MCF 10A (cell line): ENCODE measurements at places on chromosomes 7 and 10. TPM values are rescaled to one million over a fixed set of nuclear protein-coding genes. Genes with fewer than 3 reads are reported as not detected.

GRCh38 chr10:131857156-131858117 lies 43.4 kb upstream of the PPP2R2D start:
- H3K27me3 ChIP-seq, result peaks cover 23% of the 10 kb centered on the region
- no peaks in the 10 kb centered on the region for H3K4me1 ChIP-seq

Gene TFR2
- not detected in 2 replicates for total RNA-seq

DNA sequence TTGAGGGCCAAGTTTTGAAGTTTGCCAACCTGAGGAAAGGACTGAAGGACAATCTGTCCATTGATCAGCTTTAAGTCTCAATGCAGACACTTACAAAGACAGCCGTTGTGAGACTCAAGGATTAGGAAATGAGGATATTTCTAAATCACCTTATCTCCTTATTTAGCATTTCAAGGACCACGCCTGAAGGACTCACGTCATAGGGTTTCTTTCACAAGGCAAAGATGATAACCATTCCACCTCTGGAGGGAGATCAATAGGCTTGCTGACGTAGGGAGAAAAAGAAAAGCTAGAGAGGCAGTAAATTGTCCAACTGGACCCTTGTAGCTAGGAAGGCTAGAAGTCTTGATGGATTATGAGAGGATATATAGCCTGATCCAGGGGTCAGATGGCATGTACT lies 3.3 kb upstream of the ASB4 start:
- no peak for DNase-seq
- H3K4me3 ChIP-seq, result no peak overlapping the region
- no peaks in the 10 kb centered on the region for H3K36me3 ChIP-seq
- no peak overlapping the region for H3K27ac ChIP-seq
- H3K4me1 ChIP-seq, result no peaks in the 10 kb centered on the region

Gene INTS1
- 86.3 and 93.5 TPM in 2 replicates for total RNA-seq

GRCh38 chr7:1639532-1640175 lies 30.4 kb upstream of the ELFN1 start:
- no peaks in the 10 kb centered on the region for H3K4me1 ChIP-seq
- no peak overlapping the region for H3K27ac ChIP-seq
- peaks cover 6% of the 10 kb centered on the region for H3K36me3 ChIP-seq
- no peak overlapping the region for H3K4me3 ChIP-seq

- H3K4me3 ChIP-seq, result no peak overlapping the region
- H3K36me3 ChIP-seq, result no peaks in the 10 kb centered on the region
- H3K27me3 ChIP-seq, result peaks cover 2% of the 10 kb centered on the region
- no peaks in the 10 kb centered on the region for H3K4me1 ChIP-seq
- peak; percentile 81 for DNase-seq
Measured at GRCh38 chr7:35555934-35556333, 139.0 kb downstream of the HERPUD2 start.

- H3K4me1 ChIP-seq, result no peaks in the 10 kb centered on the region
- H3K27me3 ChIP-seq, result peaks cover 23% of the 10 kb centered on the region
- no peaks in the 10 kb centered on the region for H3K36me3 ChIP-seq
Measured at GRCh38 chr10:422241-422640, 267.2 kb downstream of the DIP2C start.

Gene MEOX2
- not detected in 2 replicates for total RNA-seq

- DNase-seq, result no peak
- no peak overlapping the region for H3K4me3 ChIP-seq
- no peak overlapping the region for H3K27ac ChIP-seq
- peaks cover 13% of the 10 kb centered on the region for H3K4me1 ChIP-seq
- H3K27me3 ChIP-seq, result no peaks in the 10 kb centered on the region
Measured at GRCh38 chr10:70480239-70480861, 1.8 kb downstream of the PALD1 start.

DNA sequence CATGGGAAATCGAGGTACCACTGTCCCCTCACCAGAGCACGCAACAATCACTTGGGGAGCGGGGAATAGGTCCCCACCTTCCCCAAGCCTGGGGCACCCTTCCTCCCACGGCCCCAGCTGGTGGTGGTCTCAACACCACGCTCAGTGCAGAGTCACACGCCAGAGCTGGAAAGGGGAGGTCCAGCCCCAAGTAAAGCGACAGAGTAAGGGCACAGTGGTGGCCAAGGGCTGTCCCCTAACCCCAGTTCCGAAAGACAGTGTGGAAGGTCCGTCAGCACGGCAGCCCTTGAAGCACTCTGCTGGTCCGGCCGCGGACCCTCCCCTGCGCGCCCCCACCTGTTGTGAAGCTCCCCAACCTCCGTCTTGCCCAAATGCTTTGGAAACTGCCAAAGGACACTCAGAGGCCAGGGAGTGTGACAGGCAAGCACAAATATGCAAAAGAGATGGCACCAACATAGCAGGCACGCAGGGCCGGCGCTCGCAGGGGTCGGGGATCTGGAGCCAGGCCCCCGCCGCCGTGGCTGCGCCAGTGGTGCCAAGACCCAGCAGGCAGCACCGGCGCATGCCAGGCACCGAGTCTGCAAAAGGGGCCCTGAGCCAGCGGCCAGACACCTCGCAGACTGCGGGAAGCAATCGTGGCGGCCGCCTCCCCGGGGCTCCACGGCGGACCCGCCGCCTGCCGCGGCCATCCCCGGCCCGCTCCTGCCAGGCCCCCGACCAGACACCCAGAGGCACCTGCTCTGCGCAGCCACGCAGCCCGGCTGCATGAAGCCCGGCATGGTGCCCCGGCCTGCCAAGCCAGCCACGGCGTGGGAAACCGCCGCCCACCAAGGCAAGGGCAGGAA lies 51.6 kb upstream of the SRRM3 start:
- no peak for DNase-seq
- no peak overlapping the region for H3K4me3 ChIP-seq
- H3K27me3 ChIP-seq, result no peaks in the 10 kb centered on the region
- no peaks in the 10 kb centered on the region for H3K36me3 ChIP-seq
- no peak overlapping the region for H3K27ac ChIP-seq

DNA sequence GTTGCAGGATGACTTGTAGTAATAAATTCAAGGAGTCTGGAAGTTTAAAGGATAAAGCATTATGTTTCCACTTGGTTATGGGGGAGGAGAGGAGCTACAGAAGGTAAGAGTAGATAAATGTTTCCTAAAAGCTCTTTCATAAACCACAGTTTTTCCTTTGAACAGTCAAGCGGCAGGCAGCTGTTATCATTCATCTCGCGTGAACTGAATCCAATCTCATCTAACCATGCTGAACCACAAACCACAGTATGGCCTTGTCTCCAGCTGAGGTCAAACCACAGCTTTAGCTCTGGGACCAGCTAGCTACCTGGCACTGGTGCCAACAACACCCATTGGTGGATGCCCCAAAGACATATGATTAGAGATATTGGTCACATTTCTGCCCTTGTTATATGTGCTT lies 63.3 kb downstream of the NOC3L start:
- H3K27ac ChIP-seq, result no peak overlapping the region
- DNase-seq, result peak; percentile 45
- H3K36me3 ChIP-seq, result no peaks in the 10 kb centered on the region
- H3K4me3 ChIP-seq, result no peak overlapping the region
- H3K27me3 ChIP-seq, result no peaks in the 10 kb centered on the region
- H3K4me1 ChIP-seq, result no peaks in the 10 kb centered on the region

GRCh38 chr7:145064114-145064513 lies 228.3 kb upstream of the TPK1 start:
- no peak for DNase-seq
- no peaks in the 10 kb centered on the region for H3K4me1 ChIP-seq
- no peaks in the 10 kb centered on the region for H3K27me3 ChIP-seq
- no peak overlapping the region for H3K27ac ChIP-seq

DNA sequence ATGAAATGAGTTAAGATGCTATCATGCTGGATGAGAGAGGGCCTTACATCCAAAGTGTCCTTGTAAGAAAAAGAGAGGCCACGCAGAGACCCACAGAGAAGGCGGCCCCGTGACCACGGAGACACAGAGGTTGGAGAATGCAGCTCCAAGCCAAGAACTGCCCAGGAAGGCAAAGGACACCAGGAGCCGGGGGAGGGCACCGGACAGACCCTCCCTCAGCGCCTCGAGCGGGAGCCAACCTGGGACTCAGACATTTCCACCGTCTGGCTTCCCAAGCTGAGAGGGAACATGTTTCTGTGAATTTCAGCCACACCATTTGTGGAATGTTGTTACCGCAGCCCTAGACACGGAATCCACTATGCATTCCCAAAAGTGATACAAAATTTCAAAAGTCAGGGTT lies 22.9 kb downstream of the TCERG1L start:
- H3K36me3 ChIP-seq, result no peaks in the 10 kb centered on the region
- H3K4me3 ChIP-seq, result no peak overlapping the region
- no peaks in the 10 kb centered on the region for H3K27me3 ChIP-seq
- H3K27ac ChIP-seq, result no peak overlapping the region
- DNase-seq, result no peak

GRCh38 chr10:119783665-119784027 lies 57.8 kb downstream of the INPP5F start:
- H3K4me1 ChIP-seq, result peaks cover 5% of the 10 kb centered on the region
- no peak for DNase-seq
- H3K27ac ChIP-seq, result no peak overlapping the region
- H3K4me3 ChIP-seq, result no peak overlapping the region

DNA sequence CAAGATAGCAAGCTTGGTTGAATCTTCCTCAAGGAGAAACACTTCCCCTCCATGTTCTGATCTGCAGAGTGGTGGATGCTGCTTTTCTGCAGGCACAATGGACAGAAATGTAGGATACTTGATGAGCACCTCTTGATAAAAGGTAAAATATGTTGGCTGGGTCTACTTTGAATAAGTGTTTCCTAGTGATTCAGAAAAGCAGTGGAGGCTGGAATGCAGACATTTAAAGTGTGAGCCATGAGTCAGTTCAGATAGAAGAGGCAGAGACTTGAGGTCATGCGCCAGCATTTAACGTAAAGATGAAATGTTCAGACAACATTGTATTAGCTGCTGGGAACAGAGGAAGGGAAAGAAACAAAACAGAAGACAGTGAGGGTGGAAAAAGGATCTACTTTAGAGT lies 403.1 kb downstream of the ADRA2A start:
- no peaks in the 10 kb centered on the region for H3K27me3 ChIP-seq
- no peak overlapping the region for H3K4me3 ChIP-seq
- DNase-seq, result peak; percentile 29
- H3K27ac ChIP-seq, result peak overlapping the region; percentile 39

GRCh38 chr7:146412781-146413180 lies 296.2 kb downstream of the CNTNAP2 start:
- H3K27ac ChIP-seq, result no peak overlapping the region
- H3K4me3 ChIP-seq, result no peak overlapping the region
- DNase-seq, result no peak
- no peaks in the 10 kb centered on the region for H3K4me1 ChIP-seq
- H3K27me3 ChIP-seq, result peaks cover 60% of the 10 kb centered on the region

Gene HTRA1
- 157 and 175 TPM in 2 replicates for total RNA-seq

GRCh38 chr7:22051886-22052673 lies 106.4 kb upstream of the CDCA7L start:
- H3K36me3 ChIP-seq, result peaks cover 6% of the 10 kb centered on the region
- H3K4me1 ChIP-seq, result no peaks in the 10 kb centered on the region
- DNase-seq, result peak; percentile 1
- H3K27me3 ChIP-seq, result no peaks in the 10 kb centered on the region
- no peak overlapping the region for H3K27ac ChIP-seq

- no peak overlapping the region for H3K4me3 ChIP-seq
- no peaks in the 10 kb centered on the region for H3K36me3 ChIP-seq
- H3K27ac ChIP-seq, result no peak overlapping the region
- H3K4me1 ChIP-seq, result peaks cover 10% of the 10 kb centered on the region
Measured at GRCh38 chr7:17462131-17462631, 163.7 kb downstream of the AHR start.

DNA sequence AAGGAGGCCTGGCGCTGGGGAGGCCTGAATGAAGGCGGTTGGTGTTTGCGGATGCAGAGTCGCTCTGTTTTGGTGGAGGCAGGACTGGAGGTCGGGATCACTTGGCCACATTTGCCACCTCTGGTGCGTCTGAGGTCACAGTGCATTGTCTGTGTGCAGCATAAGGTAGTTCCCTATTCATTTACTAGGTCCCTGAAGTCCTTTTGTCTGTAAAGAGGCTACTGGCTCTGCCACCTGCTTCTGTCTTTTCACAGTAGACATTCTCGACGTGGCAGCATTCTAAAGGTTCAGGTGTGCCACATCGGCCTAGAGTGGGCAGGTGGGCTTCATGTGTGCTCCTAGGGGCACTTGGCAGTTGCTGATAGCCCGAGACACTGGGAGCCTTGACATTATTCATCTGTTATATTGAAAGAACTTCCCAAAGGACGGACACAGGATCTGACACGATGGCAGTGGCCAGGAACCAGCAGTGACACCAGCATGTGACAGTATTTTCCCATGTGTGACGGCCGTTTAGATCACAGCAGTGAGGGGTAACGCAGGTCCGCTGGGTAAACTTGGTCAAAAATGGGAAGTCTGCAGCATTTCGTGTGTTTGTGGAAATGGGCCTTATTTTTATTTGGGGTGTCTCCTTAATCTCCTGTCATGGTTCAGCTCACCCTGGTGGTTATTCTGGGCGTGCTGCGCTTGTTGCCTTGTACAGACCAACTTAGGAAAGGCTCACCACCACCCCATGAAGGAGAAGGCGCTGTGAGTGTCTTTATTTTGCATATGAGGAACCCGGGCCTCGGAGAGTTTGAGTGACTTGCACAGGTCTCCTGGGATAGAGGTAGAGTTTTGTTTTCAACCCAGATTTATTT lies 5.9 kb downstream of the MGMT start:
- no peak for DNase-seq
- H3K4me1 ChIP-seq, result no peaks in the 10 kb centered on the region
- no peaks in the 10 kb centered on the region for H3K27me3 ChIP-seq
- no peaks in the 10 kb centered on the region for H3K36me3 ChIP-seq

- DNase-seq, result no peak
- H3K36me3 ChIP-seq, result no peaks in the 10 kb centered on the region
- no peaks in the 10 kb centered on the region for H3K27me3 ChIP-seq
Measured at GRCh38 chr10:28479927-28480627, 52.8 kb upstream of the WAC start.

GRCh38 chr10:49441488-49442476 lies 45.9 kb upstream of the DRGX start:
- H3K4me3 ChIP-seq, result no peak overlapping the region
- DNase-seq, result no peak
- H3K27me3 ChIP-seq, result no peaks in the 10 kb centered on the region
- H3K4me1 ChIP-seq, result peaks cover 10% of the 10 kb centered on the region
